CD4-positive, alpha-beta T cell treated with Interferon alpha-2 for 1 hour (primary cell): ENCODE measurements at places on chromosomes 4 and X.

DNA sequence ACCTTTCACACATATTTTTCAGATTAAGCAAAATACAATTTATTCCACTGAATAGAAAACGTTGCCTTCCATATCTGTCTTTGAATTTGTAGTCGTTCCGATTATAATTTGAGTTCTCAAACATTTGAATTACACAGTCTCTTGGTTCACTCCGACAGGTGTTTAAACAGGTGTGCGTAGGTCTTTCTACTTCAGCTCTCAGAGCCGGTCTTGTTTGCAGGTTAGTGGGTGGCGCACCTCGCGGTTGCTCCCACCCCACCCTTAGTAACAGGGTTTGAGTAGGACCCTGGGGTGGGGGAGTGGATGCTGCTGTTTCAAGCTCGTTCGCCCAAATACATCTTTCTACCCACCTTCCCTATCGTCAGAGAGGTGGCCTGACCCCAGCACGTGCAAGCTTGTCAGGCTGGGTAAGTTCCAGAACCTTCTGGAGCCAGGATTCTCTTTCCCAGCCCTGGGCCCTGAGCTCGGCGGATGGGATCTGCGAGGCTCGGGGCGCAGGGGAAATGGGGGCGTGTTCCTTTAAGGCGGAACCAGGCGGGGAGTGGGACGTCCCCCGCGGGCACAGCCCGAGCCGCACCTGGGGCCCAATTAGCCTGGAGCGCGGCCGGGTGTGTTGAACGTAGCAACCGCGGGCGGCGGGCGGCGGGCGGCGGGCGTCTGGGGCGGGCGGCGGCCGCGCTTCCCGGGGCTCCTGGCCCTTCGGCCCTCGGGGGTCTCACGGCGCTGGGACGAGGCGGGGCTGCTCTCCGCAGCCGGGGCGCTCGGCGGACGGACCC, at the start of gene FAM149A:
Gene FAM149A (plus strand): TSS at position 591 of the 776 bp plus-strand sequence.
- DNase-seq, result peak; percentile 44

DNA sequence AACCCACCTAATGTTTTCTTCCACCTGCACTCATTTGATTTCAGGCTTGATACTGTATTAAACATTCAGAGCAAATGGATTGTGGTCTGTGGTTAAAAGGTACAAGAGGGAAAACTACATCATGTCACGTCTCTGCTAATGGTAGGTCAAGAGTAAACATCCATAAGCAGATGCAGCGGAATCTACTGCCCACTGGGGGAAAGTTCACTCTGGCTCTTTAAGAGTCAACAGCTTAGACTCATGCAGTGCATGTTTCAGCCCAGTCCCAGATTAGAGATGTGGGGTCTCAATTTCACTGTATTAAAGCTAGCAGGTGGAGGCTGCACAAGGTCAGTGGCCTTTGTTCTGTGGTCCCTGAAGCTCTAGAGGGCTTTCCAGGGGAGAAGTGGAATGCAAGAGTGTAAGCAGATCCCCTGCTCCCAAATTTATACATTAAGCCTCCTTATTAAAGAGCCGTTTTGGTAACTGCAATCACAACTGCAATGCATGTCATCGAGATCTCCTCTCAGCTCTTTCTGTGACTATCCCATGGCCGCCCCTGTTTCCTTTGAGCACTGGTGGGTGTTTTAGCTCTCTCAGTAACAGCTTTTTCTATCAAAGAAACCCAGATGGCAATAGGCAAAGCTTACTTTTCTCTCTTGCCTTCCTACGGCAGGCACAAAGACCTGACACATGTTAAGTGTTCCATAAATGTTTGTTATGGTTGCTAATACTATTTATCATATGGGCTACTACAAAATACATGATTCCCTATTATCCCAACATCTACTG, 53.4 kb downstream of the LDB2 start:
- DNase-seq, result no peak

DNA sequence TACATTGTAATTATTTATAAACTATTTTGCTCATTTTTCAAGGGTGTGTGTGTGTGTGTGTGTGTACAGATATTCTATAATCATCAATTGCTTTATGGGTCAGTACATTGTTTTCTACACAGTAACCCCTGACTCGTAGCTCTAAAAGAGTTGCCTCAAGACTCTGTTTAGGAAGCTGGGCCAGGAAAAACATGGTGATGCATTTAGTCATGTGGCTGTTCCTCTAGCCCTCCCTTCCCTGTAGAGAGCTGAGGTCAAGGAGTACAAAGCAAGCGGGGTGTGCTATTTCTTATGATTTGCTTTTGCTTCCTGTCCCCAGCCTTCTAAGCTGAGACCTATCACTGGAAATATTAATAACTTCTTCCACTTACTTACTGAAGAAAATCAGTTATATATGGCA, 34.8 kb upstream of the SPANXD start:
- no peak for DNase-seq

GRCh38 chrX:136880003-136880451, 498 bp downstream of the RBMX start:
- DNase-seq, result peak; percentile 37

- no peak for DNase-seq
These were observed 4.5 kb upstream of the MAML3 start for GRCh38 chr4:140158365-140159030.

DNA sequence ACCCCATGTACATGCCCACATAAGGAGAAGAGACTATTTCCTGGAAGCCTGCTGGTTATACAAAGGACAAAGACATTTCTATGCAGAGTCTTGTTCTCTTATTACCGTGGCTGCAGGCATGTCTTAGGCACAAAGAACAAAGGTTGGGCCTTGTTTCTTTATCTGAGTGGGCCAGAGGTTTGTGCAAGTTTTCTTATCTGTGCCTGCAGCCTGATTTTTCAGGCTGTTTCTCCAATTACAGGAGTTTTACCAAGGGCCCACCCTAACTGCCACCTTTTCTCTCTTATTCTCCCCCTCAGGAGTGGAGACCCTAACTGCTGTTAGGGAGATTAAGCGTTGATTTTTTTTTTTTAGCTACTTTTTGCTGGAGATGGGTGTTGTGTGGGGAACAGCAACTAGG, 3.5 kb downstream of the TENT5D start:
- DNase-seq, result no peak

- no peak for DNase-seq
These were observed 40.8 kb downstream of the FAM241A start for GRCh38 chr4:112185740-112186670.

DNA sequence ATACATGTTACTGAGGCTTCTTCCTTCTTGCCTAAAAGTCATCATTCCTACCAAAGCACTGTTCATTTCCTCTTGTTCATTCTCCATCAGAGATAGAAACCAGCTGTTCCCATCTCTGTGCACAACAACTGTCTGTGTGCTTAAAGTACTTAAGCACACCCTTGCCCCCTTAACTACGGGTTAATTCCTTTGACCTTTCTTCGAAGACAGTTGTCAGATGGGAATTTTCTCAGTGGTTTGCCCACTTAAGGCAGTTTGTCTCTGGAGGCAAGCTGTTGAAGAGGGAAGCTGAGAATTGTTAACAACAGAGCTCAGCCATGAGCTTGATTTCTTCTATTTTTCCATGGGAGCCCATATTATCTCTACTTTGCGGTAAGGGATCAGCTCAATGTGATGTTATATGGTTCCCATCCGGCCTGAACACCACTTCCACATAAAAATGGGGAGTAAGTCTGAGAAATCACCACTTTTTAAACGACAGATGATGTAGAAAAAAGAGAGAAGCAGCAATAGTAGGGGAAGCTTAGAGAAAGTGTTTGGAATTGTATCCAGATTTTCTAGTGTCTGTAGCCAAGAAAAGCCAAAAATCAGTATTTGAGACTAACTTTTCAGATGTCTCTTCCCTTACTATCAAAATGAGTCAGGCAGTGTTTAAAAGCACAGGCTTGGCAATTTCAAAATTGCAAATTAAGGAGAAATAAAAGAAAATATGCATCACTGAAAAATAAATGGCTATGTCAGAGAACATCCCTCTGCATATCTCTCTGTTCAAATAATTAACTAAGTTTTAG, 194.4 kb downstream of the SLIT2 start:
- no peak for DNase-seq

GRCh38 chrX:153446950-153447580, 1.2 kb upstream of the TREX2 start:
- no peak for DNase-seq

- DNase-seq, result no peak
These were observed 28.7 kb downstream of the RS1 start for GRCh38 chrX:18643243-18643642.

DNA sequence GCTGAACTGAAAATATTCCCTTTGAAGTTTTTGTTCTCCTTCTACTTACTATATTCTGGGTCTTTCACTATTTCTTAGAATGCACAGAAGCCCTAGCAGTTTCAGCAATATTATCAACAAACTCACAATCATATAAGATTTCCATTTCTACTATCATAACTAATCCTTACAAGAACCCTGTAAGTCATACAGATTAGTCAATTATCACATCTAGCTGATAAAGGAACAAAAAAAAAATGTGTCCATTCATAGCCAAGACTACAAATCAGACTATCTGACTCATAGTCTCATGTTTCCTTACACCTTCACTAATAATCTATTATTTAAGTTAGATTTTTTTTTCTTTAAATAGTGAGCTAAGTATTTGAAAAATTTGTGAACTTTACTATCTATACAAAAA, 72.5 kb downstream of the LRBA start:
- DNase-seq, result no peak

DNA sequence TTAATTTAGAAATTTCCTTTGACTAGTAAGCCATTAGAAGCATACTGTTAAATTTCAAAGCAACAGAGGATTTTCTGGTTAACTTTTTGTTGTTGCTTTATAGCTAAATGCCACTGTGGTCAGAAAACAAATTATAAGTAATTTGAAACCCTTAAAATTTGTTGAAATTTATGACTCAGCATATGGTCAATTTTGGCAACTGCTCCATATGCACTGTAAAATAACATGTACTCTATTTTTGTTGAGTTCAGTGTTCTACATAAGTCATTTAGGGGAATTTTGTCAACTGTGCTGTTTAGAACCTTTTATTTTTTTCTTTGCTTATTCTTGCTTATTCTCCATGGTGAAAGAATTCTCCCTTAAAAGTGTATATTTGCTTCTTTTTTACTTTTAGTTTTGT, 28.6 kb downstream of the SCLT1 start:
- no peak for DNase-seq

- DNase-seq, result no peak
These were observed 257.4 kb downstream of the NLGN4X start for GRCh38 chrX:5971300-5971699.

GRCh38 chr4:113837397-113837796, 75.9 kb upstream of the CAMK2D start:
- DNase-seq, result no peak
